NCI-H2029 treated with DMSO at 0.1 percent for 48 hours (cell line): ENCODE measurements at places on chromosomes 3 and 15.

GRCh38 chr3:138443091-138443490 is 8.7 kb downstream of the ESYT3 start:
- no peak for DNase-seq

GRCh38 chr15:72117486-72118016 is 399 bp downstream of the MYO9A start:
- DNase-seq, result no peak

DNA sequence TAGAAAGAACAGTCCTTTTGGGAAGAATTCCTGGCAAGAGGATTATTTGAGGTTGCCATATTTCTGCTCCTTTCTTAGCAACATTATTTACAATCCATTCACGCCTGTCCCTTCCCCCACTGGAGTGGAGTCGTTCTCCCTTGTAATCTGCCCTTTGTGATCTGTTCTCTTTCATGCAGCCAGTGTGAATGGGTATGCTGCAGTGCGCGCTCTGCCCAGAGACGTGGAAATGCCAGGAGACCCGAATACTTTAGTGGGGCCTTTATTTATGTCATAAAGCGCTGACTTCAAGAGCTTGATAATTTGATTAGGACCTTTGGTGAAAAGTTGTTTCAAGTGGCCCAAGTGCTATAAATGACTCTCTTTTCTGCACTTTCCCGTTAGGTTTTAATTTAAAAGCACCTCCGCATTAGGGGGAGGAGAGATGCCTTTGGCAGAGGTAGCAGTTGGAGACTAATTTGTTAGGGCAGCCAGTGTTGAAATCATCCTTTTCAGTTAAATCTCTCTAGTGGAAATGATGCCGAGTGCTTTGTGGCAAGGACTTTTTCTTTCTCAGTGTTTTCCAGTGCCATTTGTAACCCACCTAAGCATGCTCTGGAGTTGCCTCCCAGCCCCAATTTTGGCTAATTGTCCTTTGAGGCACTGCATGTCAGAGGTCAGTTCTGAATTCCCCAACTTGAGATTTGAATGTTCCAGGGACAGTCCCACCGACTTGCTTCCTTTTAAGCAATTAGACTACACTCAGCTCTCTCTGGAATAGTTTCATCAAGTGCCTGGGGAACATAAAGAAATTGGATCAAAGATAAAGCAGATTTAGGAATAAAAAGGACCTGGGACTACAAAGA is 52.4 kb downstream of the PSMD6 start:
- no peak for DNase-seq

DNA sequence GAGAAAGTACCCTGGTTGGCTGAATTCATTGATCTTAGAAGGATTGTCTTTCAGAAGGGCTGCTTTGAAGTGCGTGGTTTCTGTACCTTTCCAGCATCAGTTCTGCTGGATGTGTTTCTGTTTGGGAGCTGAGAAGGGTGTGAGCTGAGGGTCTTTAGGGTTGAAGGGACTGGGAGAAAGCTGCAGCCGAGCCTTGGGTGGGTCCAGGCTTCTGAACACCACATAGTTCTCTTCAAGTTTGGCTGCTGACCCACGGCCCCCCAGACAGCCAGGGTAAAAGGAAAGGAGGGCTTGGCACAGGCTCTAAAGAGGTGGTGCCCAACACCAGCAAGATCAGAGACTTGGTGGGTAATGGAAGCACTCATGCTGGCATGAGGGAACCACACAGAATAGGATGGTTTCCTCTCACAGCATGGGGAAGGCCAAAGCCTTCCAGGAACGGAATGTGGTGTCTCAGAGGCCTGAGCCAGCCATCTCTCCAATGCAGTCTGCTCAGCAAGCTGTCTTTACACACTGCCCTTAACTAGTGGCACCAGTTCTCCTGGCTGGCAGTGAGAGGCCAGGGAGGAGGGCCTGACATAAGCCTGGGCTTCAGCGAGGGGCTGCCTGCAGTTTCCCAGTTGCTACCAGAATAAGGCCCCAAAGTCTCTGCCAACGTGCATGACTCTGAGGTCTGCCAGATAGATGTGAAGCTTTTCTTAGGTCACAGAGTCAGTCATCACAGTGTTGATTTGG is 239.0 kb upstream of the TRIM42 start:
- no peak for DNase-seq

- no peak for DNase-seq
Observed at GRCh38 chr3:48446043-48446424, 503 bp upstream of the ATRIP start.

DNA sequence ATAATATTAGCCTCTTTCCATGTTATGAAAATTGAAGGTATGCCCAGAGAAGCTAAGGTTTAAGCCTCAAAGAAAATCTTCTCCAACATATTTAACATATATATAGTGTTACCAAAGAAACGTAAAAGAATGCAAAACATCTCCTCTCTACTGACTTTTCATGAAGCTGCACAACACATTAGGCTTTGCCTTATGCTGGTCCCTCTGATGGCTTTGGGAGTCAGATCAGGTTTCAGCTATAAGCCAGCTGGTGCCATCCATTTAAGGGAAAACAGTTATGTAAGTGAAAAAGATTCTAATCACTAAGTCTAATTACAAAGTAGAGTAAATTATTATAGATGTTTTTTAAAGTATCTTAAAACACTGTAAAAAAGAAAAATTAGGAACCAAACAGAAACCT is 410.5 kb downstream of the LSAMP start:
- no peak for DNase-seq

DNA sequence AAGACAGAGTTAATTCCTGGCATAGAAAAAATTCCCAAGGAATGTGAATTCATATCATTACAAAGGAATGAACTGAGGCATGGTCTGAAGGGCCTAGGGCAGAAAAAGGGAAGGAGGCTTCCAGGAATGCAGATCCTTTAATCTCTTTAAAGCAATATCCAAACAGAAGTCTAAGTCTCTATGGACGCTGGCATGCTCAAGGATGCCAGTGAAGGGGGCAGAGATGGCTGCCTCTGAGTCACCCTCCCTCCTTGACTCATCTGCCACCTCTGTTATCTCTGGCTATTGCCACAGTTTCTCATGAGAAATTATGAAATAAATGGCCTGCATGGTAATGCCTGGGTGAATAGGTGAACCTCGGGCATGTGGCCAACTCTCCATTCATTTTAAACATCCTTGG is 96.3 kb upstream of the BCL6 start:
- no peak for DNase-seq

- no peak for DNase-seq
Observed at GRCh38 chr3:129732200-129732876, 125.9 kb upstream of the PLXND1 start.

DNA sequence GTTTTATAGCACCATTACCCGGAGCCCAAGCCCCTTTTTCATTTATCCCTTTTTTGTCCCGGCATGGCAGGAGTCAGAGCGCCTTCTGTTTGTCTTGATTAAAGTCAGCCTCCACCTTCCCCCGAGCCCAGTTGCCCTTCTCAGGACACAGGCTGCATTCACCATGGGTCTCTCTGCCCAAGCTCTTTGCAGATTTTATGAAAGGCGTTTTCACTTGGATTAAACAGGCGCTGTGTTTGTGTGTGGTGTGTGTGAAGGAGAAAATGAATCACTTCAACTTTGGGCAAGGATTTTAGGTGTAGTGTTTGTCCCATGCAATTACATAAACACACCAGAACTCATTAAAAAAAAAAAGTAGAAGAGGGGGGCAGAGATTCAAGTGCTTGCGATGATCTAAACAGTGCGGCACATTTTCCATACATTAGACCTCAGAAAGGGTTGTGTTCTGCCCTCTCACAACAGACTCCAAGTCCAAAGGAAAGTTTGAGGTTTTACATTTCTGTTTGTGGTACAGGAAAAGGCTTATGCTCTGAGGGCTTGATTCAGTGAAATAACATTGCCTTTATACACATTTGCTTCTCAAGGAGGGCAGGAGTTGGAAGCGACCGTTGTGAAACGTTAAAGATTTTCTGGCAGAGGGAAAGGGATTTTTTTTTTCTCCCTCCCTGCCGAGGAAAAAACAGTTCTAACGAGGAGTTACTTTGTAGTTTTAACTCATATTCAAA is 14.5 kb upstream of the IL16 start:
- DNase-seq, result no peak

GRCh38 chr3:35335703-35336102 is 303.6 kb upstream of the ARPP21 start:
- no peak for DNase-seq

GRCh38 chr3:195532345-195532744 is 10.8 kb downstream of the PPP1R2 start:
- no peak for DNase-seq

GRCh38 chr3:53162672-53163443 is 1.8 kb downstream of the PRKCD start:
- no peak for DNase-seq

- no peak for DNase-seq
Observed at GRCh38 chr15:39114690-39115378, 466.0 kb upstream of the THBS1 start.

GRCh38 chr3:62143843-62144450 is 229.4 kb downstream of the FEZF2 start:
- no peak for DNase-seq
